ENCODE measurements at places on chromosomes 2 and 18. TPM values are rescaled to one million over a fixed set of nuclear protein-coding genes. Genes with fewer than 3 reads are reported as not detected.

The HRH4 gene
- 0.06 TPM for polyA plus RNA-seq

GRCh38 chr2:232600053-232600773 lies 33.2 kb upstream of the EFHD1 start:
- no peak for DNase-seq

GRCh38 chr2:240250985-240251847 lies 110.8 kb upstream of the OTOS start:
- no peak for DNase-seq

DNA sequence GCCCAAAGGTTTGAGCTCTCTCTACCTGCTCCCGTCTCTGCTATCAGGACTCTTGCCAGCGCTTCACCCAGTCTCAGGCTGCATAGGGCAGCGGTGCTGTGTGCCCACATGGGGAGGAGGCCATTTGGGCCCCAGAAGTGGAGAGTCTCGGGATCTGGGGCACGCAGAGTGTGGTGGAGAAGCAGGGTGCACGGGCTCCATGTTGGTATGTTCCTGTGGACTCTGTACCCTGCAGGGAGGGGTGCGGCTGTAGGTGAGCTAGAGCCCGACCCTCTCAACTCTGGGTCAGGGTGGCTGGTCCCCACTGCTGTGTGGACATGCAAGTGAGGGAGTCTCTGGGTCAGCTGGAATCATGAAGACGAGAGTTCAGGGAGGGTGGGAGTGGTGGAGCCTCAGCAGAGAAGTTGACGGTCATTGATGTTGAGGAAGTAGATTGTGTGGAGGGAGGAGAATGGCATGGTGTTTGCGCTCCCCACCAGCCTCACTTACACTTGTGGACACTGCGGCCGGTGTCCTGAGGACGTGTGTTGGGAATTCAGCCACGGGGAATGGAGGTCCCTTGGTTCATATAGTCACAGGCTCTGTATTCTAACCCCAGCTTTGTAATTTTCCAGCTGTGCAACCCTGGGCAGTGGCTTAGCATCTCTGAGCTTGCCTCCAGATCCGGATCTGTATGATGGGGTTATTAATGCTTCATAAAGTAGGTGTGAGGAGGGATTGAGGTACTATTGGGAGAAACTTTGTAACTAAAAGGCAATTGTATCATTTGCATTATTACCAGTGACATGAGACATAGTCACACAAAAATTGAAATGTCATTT lies 840 bp upstream of the PSD4 start:
- DNase-seq: no peak

GRCh38 chr2:179332903-179333302 lies 68.3 kb upstream of the SESTD1 start:
- no peak for DNase-seq

DNA sequence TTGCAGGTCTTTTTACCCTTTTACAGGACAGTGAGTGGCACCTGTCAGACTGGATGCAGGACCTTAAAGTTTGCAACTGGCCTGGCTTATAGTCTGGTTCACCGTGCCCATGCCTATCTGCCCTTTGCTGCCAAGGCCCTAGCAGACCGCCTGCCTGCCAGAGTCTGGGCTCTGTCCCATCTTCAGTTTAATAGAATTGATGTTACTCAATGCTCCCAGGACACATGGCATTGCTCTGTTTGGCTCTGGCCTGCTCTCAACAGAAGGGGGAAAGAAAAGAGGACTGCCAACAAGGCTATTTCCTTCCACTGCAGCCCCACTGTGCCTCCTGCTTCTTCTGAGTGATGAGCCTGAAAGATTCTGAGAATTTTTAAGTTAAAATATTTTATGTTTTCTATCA lies 25.6 kb upstream of the TMEM178A start:
- DNase-seq: no peak

- DNase-seq: no peak
Observed at GRCh38 chr2:218216336-218216673, 684 bp upstream of the ARPC2 start.

- no peak for DNase-seq
Observed at GRCh38 chr18:55069497-55069896, 110.2 kb upstream of the CCDC68 start.

GRCh38 chr2:27833931-27834330 lies 56.3 kb downstream of the RBKS start:
- DNase-seq: no peak

GRCh38 chr2:238159661-238160205 lies 963 bp downstream of the ERFE start:
- DNase-seq: no peak

The GPR45 gene
- polyA plus RNA-seq: 0.08 TPM

GRCh38 chr2:168574856-168575630 lies 119.0 kb downstream of the CERS6 start:
- no peak for DNase-seq

- DNase-seq: no peak
Observed at GRCh38 chr18:34773961-34774766, 64.1 kb downstream of the DTNA start.

DNA sequence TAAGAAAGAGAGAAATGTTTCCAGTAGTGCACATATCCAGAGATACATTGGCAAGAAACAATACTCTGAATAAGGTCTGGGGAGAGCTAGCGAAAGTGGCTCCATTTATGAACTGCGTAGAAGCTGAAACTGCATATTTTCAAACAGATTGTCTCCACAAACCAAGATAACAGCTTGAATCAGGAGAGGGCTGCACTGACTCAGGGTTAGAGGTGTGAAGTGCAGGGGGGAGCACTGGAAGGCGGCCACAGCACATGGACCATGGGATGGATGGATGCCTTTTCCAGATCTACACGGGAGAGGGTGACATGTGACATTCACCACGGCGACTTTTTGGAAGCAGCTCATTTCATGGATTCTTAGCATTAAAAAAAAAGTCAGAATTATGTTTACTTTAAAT lies 729.4 kb downstream of the RNF144A start:
- DNase-seq: no peak

DNA sequence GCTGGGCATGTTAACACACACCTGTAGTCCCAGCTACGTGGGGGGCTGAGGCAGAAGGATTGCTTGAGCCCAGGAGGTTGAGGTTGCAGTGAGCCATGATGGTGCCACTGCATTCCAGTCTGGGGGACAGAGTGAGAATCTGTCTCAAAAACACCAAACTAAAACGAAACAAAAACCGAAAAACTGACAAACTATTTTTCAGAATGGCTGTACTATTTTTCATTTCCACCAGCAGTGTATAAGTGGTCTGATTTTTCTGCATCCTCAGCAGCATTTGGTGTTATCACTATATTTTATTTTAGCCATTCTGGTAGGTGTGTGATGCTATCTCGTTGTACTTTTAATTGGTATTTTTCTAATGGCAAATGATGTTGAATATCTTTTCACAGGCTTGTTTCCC lies 95.2 kb downstream of the PDCL3 start:
- no peak for DNase-seq

The ABHD1 gene
- 1.3 TPM for polyA plus RNA-seq

GRCh38 chr2:168903888-168904287 lies 2.8 kb downstream of the G6PC2 start:
- DNase-seq: no peak

DNA sequence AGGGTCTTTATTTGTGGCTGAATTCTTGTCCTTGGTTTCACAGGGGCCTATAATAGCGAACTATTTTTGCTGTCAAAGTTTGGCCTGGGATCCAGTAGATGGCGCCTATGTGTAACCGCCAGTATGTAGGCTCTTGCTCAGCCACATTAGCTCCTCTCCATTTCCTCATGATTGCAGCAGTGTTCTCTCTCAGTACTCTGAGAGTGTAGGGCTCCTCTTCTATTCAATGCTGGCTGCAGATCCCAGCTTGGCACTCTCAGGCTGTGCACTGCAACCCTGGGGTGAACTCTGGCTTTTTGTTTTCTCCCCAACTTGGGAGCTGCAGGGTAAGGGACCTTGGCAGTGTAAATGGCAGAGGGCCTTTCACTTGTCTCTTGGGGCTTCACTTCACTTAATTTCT lies 344.6 kb upstream of the CHAC2 start:
- no peak for DNase-seq

The L3MBTL4 gene
- polyA plus RNA-seq: 6.2 TPM

- peak; percentile 37 for DNase-seq
Observed at GRCh38 chr2:229520691-229521096, 193.7 kb downstream of the DNER start.

DNA sequence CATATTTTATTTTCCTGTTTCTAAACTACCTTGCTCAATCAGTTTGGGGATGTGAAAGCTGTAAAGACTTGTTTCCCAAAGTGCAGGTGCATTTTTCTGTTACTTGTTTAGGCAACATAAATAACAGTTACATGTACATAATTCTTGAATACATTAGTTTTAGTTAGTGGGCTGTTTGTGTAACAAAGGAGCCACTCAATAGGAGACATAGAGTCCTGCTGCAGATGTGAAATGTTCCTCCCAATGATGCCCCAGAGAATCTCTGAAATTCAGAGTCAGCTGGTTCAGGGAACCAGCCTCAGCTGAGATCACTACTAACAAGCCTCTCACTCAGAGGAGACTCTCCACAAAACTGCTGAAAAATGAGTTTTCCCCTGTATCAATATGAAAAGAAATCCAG lies 91.5 kb upstream of the TWSG1 start:
- DNase-seq: no peak

- DNase-seq: no peak
Observed at GRCh38 chr2:105325389-105325963, 4.1 kb downstream of the TGFBRAP1 start.

DNA sequence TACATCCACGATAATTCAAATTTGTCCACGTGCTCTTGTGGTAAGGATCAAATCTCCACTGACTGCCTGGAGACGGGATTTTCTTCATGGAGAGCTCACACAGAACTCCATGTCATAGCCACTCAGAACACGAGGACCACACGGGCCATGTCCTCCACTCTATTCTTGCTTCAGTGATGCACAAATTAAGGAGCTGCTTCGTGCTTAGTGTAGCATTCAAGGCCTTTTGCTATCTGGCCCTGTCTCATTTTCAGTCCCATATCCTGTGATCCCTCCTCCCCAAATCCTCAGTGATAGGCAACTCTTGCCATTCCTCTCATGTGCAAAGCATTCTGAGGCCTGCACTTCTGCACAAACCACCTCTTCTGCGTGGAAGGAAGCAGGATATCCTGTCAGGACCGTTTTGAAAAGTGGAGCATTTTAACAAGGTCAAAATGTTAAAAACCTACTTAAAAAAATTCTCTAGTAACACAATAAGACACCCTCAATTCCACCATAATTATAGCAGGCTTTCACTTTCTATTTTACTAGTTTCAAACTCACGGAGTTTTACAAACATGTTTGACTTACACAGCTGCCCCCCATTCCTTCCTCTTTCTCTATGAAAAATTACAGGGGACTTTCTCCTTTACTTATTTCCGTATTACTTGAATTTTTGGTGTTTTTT lies 35.2 kb downstream of the ST3GAL5 start:
- no peak for DNase-seq

The CELF4 gene
- polyA plus RNA-seq: 3.0 TPM

DNA sequence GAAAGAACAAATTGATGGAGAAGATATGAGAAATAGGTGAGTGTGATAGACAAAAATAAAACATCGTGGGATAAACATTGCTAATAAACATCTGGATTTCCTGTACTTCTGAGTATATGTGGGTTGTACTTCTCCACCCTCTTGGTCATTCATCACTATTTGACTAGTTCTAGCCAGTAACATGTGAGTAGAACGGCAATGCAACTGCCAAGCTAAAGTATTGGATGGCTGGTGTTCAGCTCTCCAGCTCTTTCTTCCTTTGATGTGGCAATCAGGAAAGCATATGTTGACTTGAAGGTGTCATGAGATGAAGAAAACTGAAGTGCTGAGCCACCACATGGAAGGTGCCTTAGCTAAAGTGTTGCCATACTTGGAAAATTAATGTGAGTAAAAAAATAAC lies 144.9 kb downstream of the SCG2 start:
- no peak for DNase-seq

GRCh38 chr2:190545093-190545492 lies 10.6 kb upstream of the NEMP2 start:
- DNase-seq: no peak

- no peak for DNase-seq
Observed at GRCh38 chr18:44915661-44916060, 235.0 kb downstream of the SETBP1 start.

The MC5R gene
- polyA plus RNA-seq: 0.16 TPM

The GREB1 gene
- polyA plus RNA-seq: 14.0 TPM

The POTEJ gene
- polyA plus RNA-seq: 0.08 TPM

- no peak for DNase-seq
Observed at GRCh38 chr18:68679528-68679927, 35.4 kb downstream of the TMX3 start.

The AMER3 gene
- 0.12 TPM for polyA plus RNA-seq

DNA sequence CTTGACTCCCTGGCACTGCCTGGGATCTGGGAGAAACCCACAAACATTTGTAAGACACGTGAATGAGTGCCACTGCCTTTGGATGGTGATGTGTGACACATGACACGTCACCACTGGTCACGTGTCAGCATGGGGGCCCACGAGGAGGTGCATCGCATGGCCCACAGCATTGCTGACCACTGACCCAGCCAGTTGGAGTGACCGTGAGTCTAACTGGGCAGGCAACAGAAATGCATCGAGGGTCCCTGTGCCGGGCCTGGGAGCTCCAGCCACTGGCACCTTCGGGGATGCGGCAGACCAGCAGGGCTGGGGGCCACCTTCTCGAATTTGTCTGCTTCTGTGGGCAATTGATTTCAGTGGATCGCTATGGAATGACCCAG lies 121.9 kb upstream of the HDAC4 start:
- DNase-seq: no peak

Data from right renal pelvis (tissue), 4 donors.